ENCODE measurements at places on chromosomes 7 and 10.

DNA sequence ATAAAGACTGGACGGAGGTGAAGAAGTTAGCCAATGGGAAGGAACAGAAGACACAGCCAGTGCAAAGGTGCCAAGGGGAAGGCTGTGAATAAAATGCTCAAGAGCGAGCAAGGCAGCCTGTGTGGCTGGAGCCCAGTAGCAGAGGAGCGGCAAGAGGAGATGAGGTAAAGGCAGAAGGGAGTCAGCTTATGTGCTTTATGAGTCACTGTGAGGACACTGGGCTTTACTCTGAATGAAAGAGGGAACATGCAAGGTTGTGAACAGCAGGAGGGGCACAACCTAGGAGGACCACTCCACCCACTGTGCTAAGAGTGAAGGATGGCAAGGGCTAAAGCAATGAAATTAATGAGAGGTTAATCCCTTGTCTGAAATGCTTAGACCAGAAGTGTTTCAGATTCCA is 129.0 kb upstream of the ODAD2 start:
- no peak for DNase-seq

- peak; percentile 10 for DNase-seq
Observed at GRCh38 chr10:68826764-68827591, at the start of gene STOX1. Gene STOX1, plus strand, starts transcription at chr10:68827531. Its CDS starts 93 bp downstream, at chr10:68827624.

DNA sequence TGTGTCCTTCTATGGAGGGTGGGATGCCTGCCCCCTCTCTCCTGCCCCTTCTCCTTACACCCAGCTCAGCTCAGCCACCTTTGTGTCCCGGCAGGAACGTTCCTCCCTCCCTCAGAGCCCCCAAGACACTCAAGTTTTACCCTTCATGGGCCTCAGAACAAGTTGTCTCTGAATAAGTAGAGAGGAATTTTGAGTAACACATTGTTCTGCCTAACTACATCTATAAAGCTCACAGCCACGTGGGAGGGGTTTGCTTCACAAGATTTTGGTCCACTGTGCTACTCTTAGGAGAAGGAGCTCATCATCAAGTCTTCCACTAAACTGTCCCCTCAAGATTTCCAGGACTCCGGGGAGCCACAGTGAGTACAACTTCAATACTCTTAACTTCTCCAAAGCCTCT is 51.6 kb upstream of the ZNF32 start:
- no peak for DNase-seq

- no peak for DNase-seq
Observed at GRCh38 chr10:124066781-124067714, 26.4 kb downstream of the CHST15 start.

- DNase-seq: no peak
Observed at GRCh38 chr10:31700181-31700611, 228.4 kb downstream of the ARHGAP12 start.

- DNase-seq: no peak
Observed at GRCh38 chr10:45373003-45373575, 927 bp upstream of the ALOX5 start.

GRCh38 chr7:103341466-103341865 is 3.1 kb downstream of the DNAJC2 start:
- no peak for DNase-seq

DNA sequence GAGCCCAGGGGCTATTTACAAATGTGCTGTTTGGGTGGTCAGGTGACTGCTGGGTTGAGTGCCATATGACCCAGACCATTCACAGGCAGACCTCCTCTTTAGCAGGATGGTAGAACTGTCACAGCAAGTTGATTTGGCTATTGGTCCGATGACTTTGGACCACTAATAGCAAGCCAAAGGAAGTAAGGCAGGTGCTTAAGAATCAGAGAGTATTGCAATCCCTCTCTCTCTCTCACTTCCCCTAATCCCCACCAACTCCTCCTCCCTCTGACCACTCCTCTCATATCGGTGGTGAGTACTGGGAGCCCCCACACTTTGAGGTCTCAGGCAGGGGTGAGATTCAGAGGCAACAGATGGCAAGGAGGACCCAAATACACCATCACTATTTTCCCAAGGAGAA is 165.3 kb downstream of the TRIL start:
- DNase-seq: no peak

- DNase-seq: peak; percentile 32
Observed at GRCh38 chr10:80468002-80468401, 13.9 kb downstream of the TSPAN14 start.

DNA sequence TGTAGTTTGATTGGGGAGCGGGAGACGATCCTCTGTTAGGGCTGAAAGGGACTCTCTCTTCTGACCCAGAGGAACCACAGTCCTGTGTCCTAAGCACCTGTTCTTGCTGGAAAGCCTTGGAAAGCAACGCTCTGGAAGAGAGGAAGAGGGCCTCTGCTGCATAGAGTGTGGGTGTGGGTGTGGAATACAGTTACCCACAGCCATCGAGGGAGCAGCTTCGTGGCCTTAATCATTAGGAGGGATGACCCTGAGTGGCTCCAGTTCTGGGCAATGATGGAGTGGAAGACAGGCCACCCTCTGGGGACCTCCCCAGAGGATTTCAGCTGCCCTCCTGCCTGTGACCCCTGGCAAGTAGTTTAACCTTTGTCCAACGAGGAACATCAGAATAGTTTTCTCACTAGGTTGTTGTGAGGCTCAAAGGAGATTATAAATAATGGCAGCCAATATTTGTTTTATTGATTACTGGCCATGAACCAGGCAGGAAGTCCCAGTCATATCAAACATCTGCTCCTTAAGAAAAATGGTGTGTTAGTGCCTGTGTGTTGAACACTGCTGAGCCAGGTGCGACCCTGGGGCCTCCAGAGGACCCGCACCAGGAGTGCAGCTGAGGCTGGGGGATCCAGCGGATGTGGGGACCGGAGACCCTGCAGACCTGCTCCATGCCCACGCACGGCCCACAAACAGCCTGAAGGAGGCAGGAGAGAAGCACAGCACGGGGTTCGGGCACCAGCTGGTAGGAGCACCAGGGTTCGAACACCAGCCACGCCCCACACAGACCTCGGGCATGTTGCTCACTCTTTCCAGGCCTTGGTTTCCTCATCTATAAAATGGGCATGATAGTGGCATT is 35.6 kb downstream of the FAM241B start:
- DNase-seq: no peak

DNA sequence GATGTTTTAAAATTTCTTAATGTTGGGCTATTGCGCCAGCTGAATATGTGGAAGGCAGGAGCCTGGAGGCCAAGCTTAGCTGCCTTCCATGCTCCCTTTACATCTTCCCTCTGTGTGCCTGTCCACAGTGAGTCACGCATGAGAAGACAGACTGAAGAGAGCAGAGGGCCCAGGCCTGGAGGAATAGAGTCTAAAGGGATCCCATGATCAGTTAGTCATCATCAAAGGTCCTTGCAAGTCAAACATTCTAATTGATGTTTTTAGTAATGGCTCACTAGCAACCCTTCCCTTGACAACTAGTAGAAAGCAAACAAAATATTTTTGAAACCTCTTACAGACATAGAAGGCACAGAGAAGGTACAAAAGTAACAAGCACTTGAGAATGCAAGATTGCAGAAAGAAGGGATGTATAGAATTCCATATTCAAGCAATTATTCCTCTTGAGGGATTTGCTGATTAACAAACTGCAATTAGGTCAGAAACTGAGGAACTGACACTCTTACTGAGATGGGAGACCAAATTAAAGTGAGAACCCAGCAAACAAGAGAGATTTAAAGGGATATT is 30.7 kb upstream of the APBB1IP start:
- DNase-seq: no peak

- no peak for DNase-seq
Observed at GRCh38 chr7:27098578-27099451, 3.0 kb upstream of the HOXA1 start.

- DNase-seq: no peak
Observed at GRCh38 chr7:24692592-24692991, 64.7 kb downstream of the GSDME start.

DNA sequence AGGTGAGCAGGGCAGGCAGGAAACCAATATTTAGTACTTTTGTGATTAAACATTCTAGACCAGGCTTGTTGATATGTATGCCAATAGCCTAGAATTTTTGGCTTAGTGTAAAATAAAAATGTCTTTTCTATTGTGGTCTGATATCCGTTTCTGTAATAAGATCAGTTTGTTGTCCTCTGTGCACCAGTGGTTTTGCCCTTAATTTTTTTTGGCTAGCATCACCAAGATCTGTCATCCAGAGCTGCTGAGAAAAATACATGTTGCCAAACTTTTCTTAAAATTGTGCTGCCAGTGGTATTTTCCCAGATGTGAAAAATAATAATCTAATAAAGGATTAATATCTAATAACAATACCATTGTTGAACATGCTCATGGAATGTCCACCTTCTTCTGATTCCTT is 115.6 kb downstream of the TWIST1 start:
- DNase-seq: no peak

DNA sequence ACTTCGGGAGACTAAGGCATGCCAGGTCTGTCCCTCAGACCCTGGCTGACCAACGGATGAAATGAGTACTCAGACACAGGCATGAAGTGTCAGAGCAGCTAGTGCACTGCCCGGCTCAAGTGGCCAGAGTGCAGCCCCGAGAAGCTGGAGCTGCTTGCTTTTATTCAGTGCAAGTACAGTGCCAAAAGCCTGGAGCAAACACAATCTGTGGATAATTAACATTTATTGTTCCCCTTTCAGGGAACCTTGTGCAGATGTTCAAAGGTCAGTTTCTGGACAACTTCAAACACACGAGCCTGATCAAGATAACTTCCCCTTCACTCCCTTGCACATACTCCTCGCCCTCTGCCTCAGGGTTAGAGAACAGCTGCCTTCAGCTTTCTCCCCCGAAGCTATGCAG is 7.9 kb upstream of the ATE1 start:
- DNase-seq: no peak

DNA sequence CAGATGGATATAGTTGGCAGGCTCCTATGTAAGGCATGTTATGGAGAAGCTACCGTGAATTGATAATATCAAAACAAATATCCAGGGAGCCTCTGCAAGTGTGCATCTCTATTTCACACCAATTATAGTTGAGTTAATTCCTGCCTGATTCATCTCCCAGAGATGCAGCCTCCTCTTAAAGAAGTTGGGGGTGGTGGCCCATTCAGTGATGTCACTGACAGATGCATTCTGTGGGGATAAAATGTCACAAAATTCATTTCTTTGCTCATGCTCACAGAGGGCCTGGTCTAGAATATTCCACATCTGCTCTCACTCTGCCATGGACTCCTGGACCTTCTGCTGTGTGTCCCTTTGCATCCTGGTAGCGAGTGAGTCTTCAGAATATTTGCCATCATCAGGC is 189.1 kb upstream of the PRSS1 start:
- no peak for DNase-seq

- DNase-seq: no peak
Observed at GRCh38 chr7:152894295-152895170, 135.0 kb downstream of the ACTR3B start.

DNA sequence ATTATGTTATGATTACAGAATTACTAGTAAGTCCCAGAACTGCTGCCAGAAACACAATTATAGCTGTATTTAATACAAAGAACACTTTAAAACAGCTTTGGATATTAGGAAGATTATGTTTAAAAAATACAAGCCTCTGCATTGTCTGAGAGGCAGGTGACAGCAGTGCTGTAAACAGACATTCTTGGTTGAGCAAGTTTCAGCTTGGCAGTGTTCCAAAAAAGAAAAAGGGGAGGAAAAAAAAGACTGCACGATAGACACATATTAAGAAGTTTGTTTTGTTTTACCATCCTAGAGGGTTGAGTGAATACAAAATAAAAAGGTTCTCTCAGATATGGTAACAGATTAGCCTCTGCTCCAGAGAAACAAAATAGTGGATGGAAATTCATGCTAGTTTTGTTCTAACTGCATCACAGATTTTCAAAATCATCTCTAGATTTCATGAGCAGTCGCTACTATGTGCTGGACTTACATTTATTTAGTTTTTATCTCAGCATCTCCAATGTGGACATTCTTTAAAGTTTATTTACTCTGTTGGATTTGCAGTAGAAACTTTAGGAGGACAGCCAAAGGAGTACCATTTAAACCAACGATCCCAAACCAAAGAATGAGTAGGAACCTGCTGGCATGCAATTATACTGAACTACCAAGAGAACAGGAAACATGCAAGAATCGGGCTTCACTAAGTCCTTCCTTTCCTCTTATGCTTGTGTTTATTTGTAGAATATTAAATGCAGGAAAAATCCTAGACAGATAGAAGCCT is 9.0 kb downstream of the FAM204A start:
- no peak for DNase-seq

DNA sequence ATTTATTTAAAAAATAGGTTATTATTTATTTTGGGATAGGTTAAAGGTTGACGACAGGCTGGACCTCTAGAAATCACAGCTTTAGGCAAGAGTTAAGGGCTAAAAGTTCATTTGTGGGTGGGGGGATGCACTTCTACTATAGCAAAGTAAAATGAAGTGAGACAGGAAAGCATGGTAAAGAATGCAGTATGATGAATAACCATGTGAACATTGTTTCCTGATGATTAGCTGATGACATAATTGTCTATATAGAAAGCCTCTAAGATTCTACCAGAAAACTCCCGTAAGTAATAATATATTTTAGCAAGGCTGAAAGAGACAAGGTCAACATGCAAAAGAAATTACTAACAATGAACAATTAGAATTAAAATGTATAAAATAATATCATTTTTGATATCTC is 25.7 kb upstream of the PRSS37 start:
- no peak for DNase-seq

- DNase-seq: no peak
Observed at GRCh38 chr7:102122026-102122425, 164.6 kb upstream of the SH2B2 start.

GRCh38 chr7:142669074-142669654 is 80.1 kb upstream of the PRSS1 start:
- no peak for DNase-seq

GRCh38 chr10:28580825-28581224 is 47.9 kb downstream of the WAC start:
- no peak for DNase-seq

- no peak for DNase-seq
Observed at GRCh38 chr7:128920913-128921582, 10.5 kb upstream of the KCP start.

GRCh38 chr10:17673471-17674061 is 29.6 kb downstream of the STAM start:
- peak; percentile 73 for DNase-seq

DNA sequence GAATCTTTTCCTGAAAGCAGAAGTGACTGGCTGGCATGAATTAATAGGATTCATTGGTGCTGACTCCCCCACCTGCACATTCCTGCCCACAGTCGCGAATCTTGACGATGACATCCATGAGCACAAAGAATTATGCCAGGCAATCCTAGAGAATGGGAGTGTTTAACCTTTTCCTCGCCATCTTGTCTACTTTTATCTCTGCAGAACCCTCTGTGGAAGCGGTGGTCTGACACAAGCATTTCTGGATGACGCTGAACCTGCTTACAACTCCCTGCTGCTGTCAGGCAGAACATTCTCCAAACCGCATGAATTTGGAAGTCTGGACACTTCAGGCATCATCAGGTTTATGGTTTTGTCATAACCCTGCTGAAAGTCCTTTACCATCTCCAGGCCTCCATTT is 36.5 kb downstream of the KLF6 start:
- no peak for DNase-seq

GRCh38 chr7:33809228-33809627 is 96.1 kb upstream of the BMPER start:
- DNase-seq: peak; percentile 78
